ENCODE measurements at places on chromosomes 3 and 15. TPM values are rescaled to one million over a fixed set of nuclear protein-coding genes. Genes with fewer than 3 reads are reported as not detected.

Gene ECE2
- not detected for total RNA-seq

DNA sequence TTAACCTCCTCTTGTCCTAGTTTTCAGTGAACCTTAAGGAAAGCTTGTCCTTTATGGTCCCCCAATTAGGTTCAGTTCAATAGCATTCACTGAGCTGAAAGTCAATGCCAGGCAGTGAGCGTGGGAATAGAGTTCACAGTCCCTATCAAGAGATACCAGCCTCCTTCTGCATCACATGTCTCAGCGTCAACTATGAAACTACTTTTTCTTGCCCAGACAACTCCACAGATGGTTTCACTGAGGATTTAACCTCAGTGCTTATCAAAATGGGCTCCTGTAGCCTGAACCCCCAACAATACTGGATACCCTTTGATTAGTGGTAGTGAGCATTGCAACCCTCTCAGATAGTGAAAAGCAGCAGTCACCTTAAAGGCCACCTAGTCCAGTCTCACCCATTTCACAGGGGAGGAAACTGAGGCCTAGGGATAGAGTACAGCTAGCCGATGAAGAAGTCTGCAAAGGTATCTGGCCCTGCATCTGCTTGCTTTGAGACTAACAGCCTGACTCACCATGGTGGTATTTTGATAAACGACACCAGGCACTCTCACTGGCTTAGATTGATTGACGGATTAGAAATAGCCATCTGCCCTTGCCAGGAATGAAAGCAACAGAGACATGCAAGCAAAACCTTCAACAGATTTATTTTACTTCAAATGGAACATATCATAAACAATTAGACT lies 1.6 kb upstream of the UBA3 start:
- no peak for DNase-seq

Gene PIGZ
- total RNA-seq: 2.6 TPM

DNA sequence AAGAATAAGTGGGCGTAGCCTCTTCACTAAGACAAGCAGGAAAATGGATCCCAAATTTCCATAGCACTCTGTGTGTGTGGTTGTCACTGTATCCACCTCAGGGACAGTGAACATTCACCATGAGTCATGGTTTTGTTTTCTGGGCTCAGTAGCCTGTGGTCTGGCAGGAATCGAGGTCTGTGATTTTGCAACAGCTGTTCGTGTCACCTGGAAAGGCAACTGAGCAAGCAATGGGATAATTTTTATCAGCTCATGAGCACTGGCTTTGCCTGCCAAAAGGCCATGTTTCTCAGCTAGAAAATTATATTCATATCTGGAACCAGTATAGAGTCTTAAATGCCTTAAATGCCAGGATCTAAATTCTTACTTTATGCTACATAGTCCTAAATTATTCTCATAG lies 60.9 kb downstream of the STRIT1 start:
- no peak for DNase-seq

Gene PDCD6IP
- 193 TPM for total RNA-seq

Gene MRPS25
- total RNA-seq: 52.9 TPM

DNA sequence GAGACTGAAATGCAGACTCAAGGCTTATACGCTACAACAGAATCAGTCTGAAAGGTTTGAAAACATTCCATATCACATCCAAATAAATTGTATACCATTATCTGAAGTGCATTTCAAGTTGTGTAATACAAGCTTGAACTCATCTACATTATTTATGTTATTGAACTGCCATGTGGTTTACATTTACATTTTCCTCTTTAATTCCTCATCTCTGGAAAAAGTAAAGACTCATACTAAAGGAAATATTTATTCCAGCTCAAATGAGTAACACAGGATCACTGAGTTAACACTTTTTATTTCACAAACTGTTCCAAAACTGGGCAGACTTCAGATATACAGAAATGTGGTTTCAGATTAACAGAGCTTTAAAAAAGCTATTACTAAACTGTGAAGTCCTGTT lies 282.5 kb downstream of the ULK4 start:
- DNase-seq: no peak

- DNase-seq: no peak
Observed at GRCh38 chr3:118269537-118270125, 765.0 kb downstream of the IGSF11 start.

DNA sequence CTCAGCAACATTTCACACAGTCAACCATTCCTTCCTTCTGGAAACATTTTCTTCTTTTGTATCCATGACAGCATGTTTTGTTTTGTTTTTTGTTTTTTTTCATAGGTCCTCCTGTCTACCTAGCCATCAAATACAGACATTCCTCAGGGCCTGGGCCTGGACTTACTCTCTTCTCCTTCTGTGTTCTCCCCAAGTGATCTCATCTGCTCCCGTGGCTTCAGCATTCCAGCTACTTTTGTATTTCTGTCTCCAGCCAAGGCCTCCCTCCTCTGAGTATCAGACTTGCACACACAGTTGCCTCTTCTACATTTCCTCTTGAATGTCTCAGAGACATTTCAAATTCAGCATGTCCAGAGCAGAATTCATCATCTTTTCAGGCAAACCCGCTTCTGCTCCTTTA lies 82.4 kb downstream of the HCN4 start:
- no peak for DNase-seq

Gene LMAN1L
- 0.87 TPM for total RNA-seq

DNA sequence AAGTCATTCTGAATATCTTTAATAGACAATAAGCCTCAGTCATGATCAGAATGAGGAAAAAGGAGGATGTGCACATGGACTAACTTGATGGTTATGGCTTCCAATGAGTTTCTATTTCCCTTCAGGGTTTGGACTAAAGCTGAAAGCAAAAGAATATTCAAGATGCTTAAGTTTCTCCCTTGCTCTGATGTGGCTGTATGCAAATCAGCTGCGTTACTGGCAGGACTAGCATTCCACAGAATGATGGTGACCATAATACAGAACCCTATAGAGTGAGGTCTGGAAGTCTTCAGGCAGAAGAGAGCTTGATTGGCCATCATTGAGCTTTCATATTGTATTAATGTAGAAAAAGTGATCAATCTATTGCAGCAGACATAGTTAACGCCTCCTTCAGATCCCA lies 466.0 kb downstream of the NLGN1 start:
- DNase-seq: no peak

Gene CLDN18
- total RNA-seq: not detected

Gene LMOD3
- total RNA-seq: not detected

Gene IGSF11
- 2.0 TPM for total RNA-seq

DNA sequence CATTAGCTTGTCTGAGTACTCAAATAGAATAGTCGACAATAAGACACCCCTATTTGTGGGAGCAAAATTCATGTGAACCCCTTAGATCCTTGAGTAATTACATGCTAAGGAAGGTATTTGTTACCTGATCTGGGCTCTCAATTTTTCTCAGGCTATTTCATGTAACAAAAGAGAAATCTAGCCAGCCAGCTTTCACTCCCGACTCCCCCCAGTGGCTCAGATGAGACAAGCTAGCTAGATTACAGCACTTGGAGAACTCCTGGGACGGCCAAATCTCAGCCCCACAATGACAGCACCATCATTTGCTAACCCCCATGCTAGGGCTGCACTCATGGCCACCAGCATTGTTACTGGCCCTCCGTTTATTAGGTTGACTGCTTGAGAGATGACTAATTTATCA lies 41.3 kb downstream of the GLDN start:
- DNase-seq: peak; percentile 10

DNA sequence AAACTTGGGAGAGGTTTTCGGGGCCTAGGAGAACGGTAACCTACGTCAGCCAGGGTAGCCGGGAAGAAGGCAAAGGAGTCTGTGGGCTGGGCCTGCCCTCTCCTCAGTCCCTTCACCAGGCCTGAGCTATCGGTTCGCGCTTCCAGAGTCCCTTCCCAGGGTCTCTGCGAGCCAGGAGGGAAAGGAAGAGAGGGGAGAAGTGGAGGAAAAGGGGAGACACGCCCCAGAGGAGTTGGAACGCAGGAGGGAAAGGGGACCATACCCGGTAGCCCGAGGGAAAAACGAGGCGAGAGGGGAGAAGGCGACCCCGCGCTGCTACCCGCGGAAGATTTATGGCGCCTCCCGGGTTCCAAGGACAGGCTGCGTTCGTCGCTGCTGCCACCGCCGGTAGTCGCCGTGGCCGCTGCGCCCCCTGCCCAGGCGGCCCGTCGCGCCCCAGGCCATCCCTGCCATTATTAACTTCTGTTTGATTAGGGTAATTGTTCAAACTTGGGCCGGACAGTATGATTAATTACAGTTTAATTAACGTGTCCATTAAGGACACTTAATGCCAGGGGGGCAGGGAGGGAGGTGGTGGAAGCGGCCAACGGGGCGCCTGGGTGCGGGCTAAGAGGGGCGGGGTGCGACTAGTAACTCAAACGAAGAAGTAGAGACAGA lies 3.4 kb upstream of the SKOR1 start:
- DNase-seq: no peak

DNA sequence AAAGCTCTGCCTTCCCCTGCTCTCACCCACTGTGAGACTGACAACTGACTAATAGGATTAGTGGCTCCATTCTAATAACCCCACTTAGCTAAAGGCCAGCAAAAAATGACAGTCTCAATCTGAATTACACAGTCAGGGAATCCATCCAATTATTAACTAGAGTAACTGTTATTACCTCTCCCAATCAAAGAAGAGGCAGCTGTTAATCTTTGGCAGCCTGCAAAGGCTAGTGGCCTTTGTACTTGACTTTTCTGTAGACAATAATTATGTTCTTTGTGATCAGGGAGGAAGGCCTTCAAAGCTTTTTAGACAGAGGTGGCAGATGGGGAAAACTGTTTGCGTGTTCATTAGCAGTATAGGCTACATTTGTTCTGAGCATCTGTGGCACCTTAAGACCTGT lies 177.7 kb downstream of the ISL2 start:
- DNase-seq: no peak

Gene KLHL6
- 40.4 TPM for total RNA-seq

DNA sequence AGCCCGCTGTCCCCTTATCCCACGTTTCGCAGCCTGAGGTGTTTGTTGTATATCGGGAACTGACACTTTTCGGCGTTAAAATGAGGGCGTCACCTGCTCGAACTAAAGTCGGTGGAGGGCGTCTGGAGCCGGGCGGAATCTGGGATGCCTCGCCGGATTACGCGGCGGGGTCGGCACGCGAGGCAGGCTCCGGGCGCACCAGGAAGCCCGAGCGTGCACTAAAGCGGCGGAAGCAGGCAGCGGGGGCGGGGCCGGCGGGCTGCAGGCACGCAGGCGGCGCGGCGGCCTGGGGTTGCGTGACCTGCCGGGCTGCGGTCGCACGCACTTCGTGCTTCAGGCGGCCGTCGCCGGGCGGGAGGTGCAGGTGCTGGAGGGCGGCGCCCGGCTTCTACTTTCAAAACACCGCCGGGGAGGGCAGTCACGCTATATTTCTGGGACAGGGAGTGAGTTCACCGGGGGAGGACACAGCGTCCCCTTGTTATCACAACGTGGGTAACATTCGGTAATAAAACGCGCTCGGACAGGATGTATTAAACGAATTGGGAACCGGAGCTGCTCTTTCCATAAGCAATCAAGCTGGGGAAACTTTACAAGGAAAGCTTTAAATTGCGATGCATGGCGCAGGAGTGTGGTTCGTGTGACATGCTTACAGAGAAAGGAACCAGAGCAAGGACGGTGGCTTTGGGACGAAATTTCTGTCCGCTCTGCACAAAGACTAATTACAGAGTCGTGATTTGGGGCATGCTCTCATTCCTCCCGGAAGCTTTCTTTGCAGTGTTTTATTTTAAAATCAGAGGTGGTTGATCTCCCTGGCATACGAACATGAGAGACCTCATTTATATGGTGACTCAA lies 9.1 kb upstream of the LEKR1 start:
- peak; percentile 92 for DNase-seq

- no peak for DNase-seq
Observed at GRCh38 chr3:58722561-58722960, 56.0 kb upstream of the FAM3D start.

DNA sequence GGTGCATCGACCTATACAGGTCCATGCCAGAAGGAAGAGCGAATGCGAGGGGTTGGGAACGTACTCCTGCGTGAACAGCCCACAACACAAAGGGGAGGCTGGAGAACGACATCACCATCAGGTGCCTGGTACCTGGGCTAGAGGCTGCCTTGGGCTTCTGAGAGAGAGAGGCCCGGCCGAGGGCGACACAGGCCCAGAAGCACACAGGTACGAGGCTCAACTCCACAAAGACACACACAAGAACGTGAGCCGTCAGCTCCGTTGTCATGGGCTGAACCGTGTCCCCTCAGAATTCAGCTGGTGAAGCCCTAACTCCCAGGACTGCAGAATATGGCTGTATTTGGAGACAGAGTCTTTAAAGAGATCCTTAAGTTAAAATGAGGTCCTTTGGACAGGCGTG lies 134.3 kb downstream of the ATP10A start:
- no peak for DNase-seq

Gene TKT
- 224 TPM for total RNA-seq

GRCh38 chr3:115332998-115333397 lies 185.9 kb upstream of the ZBTB20 start:
- DNase-seq: no peak

DNA sequence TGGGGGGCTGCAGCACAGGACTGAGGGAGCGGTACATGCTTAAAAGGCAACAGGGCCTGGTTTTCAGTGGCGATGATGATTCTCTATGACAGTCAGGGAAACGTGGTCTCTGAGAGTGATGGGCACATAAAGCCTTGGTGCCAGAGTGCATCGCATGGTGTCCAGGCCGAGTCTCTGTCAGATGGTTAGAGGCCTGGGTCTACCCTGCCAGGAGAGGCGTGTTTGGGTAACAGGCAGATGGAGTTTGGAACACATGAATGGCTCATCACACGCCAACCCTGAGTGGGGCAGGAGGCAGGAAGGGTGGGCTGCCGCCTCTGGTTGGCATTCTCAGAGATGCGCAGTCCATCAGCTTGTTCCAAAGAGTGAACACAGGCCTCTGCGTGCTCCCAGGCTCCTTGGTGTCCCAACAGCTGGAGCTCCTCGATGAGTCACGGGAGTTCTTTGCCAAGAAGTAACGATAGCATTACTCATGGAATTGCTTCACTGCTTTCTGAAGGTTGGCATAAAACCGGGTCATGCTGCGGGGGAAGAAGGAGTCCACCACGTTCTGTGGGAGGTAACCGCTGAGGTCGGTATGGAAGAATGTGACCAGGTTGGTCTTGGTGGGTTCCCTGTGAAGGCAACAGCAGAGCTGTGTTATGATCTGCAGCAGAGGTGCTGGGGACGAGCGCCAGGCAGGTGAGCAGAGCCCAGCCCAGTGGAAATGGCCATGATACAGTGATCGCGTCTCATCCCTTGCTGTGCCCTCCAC lies 11.0 kb downstream of the STARD5 start:
- no peak for DNase-seq

- peak; percentile 60 for DNase-seq
Observed at GRCh38 chr3:177426878-177427495, 229.7 kb upstream of the TBL1XR1 start.

DNA sequence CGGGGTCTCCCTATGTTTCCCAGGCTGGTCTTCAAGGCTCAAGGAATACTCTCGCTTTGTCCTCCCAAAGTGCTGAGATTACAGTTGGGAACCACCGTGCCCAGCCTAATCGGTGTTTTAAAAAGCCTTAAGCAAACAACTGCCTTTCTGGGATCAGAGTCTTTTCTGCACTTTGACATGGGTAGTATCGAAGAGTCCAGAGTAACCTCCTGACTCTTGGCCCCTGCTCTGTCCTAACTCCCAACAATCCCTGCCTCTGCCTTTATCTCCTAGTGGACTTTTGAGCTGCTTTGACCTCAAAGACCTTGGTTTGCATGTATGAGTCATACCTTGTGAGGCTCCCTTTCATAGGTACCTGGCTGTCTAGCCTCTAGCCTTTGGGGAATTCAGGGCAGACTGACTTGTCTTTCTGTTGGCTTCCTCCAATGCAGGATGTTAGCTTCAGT lies 21.0 kb upstream of the HACD2 start:
- no peak for DNase-seq

Measured in activated CD4-positive, alpha-beta T cell treated with anti-CD3 and anti-CD28 coated beads, Interleukin-2, amount 10 ng/mL, durations not matched to agents 7 days and 5 days (primary cell).